ENCODE measurements at places on chromosomes 2 and 18.

- no peak for ATAC-seq
These were observed 26.1 kb downstream of the ADCY3 start for GRCh38 chr2:24893934-24894333.

GRCh38 chr2:138359532-138359931 is 142.0 kb upstream of the SPOPL start:
- ATAC-seq: no peak

GRCh38 chr18:74230922-74231714 is 60.6 kb downstream of the CYB5A start:
- no peak for ATAC-seq

GRCh38 chr2:237452861-237453260 is 34.2 kb upstream of the MLPH start:
- ATAC-seq: no peak

DNA sequence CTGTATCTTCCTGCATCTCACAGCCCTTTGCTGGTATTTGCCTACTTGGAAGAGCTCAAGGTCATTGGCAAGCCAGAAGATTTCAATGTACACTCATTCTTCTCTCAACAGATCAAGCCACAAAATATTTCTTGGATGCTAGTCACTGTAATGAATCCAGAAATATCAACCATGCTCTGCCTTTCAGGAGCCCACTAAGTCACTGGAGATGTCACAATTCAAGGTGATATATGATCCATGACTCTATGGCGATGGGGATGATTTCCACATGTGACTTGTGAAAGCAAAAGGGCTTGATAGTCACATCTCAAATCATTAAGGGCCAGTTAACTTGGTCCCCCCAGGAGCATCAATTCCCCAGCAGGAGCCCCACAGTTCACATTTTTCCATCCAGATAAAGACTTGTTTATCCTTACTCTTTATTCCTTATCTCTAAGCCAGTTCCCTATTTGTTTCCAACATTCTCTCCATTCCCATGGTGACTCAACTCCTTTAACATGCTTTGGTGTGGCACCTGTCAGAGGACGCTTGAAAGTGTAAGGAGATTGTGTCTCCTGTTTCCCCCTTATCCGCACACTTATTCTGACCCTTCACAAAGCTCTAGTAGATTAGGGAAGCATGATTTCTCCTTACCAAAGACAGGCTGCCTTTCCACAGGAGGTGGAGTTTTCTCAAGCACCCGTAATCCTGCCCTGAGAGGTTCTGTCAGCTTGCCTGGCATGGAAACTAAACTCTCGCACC is 15.8 kb downstream of the PKDCC start:
- ATAC-seq: no peak

GRCh38 chr2:86078774-86079545 is 26.7 kb downstream of the POLR1A start:
- no peak for ATAC-seq

- ATAC-seq: no peak
These were observed 195.7 kb upstream of the FANCL start for GRCh38 chr2:58436872-58437271.

DNA sequence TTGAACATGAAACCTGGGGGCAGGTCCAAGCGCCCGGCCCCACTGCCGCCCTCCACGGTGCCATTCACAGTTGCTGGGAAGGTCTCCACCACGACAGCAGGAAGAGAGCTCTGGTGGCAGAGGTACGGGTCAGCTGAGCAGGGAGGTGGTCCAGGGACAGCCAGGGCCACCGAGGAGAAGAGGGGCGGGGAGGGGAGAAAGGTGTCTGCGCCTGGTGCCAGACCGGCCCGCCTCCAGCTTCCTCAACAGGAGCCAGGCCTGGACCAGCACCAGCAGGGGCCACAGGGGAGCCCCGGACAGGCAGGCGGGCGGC is 56.2 kb downstream of the BIN1 start:
- no peak for ATAC-seq

DNA sequence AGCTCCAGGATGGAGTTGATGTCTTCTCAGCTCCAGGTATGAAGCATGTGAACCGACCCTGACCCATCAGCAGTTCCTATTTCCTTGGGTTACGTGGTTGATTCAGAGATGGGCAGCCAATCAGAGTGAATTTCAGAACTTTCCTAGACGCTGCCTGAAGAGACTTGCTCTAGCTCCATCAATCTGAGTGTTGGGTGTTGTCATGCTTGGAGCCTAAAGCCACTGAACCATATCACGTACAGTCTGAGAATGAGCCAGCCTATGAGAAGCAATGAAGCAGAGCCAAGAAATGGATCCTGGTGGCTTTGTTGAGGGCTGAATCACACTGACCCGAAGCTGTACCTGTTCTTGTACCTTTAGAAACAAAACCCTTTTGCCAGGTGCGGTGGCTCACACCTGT is 19.6 kb upstream of the KLF7 start:
- ATAC-seq: no peak

DNA sequence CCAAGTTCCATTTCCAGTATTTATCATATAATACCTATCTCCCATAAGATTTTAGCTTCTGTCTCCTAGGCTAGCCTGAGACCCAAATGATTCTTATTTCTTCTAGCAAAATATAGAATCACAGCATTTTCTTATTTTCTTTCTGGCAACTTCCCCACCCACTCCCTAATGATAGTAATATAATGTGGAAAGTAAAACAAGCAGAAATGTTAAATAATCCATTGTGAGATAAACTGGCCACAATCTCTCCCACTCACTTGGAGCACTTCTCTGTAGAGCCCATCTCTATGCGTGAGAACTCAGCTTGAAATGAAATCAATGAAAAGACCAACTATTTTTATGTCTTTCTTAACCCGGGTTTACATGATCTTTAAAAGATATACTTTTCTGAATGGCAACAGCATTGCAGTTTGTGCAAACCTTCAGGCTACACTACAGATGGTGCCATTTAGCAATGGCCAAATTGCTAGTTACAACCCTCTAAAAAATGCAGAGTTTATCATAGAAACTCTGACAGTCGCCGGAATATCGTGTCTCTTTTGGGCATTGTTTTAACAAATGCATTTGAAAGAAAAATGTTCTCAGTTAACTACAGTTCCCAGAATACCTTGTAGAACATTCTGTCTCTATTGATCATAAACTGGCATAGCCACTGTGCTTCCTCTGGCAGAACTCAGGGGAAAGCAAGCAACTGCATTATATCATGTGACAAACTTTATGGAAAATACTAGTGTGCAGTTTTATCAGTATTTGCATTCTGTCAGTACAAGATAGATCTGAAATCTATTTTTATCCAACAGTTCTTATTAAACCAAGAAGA is 1407.4 kb upstream of the ZEB2 start:
- ATAC-seq: no peak

- no peak for ATAC-seq
These were observed 101.4 kb downstream of the TNS1 start for GRCh38 chr2:217901400-217901799.

- ATAC-seq: peak; percentile 80
These were observed 108.6 kb downstream of the AGPS start for GRCh38 chr2:177501186-177501585.

DNA sequence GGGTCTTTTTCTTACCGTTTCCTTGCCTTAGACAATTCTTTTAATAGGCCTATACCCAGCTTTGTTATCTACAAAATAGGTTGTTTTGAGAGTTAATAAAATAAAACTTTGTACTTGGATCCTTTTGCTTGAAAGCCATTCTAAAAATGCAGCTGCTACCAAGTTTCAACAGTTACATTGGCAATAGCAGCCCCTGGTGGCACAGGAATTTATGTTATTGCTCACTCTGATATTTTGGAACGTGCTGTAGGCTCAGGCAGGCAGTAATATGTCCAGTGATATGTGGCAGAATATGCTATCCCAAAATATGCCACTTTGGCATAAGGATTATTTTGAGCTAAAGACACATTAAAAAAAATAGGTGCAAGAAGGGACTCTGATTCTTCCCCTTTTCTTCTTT is 6.7 kb upstream of the COMMD1 start:
- ATAC-seq: no peak

DNA sequence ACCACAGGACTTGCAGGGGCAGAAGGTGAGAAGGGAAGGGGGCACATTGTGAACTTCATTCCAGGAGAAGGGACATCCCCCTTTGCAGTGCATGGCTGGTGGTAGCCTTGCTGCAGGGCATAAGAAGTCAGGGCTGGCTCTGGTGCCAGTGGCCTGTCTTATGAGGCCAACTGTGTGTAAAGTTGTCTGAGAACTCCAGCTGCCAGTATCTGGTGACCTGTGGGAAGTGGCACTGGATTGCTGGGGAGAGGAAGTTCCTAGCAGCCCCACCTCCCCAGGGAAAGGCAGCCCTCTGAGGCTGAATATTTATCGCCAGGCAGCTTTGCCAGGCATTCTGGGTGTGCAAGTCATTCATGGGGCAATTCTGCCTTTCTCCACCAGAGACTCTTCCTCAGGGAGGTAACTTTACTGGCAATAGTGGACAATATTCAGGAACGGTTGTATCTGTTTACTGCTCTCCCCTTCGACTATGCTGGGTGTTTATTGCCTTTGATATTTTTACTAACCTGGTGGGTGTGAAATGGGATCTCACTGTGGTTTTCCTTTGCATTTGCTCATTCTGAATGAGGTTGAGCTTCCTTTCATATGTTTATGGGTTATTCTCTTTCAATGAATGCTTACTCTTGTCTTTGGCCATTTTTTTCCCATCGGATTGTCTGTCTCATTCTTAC is 12.3 kb downstream of the TRPM8 start:
- no peak for ATAC-seq

DNA sequence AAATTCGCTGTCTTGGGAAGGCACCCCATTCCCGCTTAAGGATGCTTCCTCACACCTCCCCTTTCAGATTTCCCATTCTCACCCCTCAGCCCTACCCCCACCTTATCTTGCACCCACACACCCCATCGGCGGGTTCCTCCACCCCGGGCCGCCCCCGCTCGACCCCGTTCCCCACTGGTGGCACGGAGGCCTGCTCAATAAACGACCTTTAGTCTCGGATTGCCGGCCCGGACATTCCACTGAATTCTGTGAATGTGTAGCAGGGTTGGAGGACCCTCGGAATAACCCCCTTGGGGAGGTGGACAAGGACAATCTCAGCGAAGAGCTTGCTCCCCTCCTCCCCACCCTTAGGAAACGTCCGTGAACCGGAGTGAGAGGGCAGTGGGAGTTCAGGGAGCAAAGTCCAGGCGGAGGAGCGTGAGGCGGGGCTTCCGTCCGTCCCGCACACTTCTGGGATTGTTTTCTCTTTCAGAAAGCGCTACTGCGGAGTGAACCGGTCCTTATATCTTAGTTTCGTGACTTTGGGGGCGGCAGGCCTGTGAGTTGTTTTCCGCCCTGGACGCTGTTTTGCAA is 2.8 kb upstream of the LBX2 start:
- no peak for ATAC-seq

DNA sequence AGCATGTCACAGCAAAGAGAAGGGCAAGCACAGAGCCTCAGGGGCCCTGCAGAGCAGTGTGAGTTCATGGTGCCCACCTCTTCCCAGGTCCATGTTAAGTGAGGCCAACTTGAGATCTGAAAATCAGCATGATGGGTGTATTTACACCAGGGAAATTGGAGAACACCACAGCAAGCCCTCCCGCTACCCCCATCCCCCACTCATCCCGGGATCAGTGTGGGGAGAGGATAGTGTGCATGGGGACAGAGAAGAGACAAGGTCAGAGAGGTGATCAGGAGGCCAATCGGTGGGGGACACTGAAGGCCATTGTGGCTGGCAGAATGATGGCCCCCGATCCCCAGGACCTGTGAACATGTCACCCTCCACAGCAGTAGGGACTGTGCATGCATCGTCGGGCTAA is 54.7 kb downstream of the PTGR3 start:
- ATAC-seq: no peak

- no peak for ATAC-seq
These were observed 42.4 kb downstream of the PLCL1 start for GRCh38 chr2:197846777-197847176.
